ENCODE measurements at places on chromosomes 7 and 10.

- no peak for ATAC-seq
Observed at GRCh38 chr7:152762056-152762455, 2.5 kb downstream of the ACTR3B start.

GRCh38 chr7:113486548-113486947, 368.2 kb upstream of the SMIM30 start:
- no peak for ATAC-seq

DNA sequence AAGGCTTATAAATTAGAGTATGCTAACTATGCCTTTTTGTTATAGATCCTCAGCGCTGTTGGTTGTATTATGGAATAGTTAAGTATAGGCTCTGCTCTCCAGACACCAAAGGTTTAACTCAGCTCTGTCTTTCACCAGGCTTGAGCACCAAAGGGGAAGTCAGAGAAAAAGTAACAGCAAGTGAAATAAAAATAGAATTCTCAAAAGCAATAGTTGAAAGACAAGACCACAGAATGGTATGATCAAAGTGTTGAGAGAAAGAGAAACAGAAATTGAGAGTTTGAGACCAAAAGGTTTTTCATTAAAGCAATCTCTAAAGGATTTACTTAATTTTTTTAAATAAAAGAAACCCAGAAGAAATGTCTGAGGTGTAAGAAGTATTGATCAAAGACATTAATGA, 529.8 kb upstream of the C7orf33 start:
- ATAC-seq, result no peak

GRCh38 chr10:77001206-77001605, 636.4 kb downstream of the KCNMA1 start:
- ATAC-seq, result no peak

GRCh38 chr7:140479739-140480084, 407 bp upstream of the MKRN1 start:
- no peak for ATAC-seq

DNA sequence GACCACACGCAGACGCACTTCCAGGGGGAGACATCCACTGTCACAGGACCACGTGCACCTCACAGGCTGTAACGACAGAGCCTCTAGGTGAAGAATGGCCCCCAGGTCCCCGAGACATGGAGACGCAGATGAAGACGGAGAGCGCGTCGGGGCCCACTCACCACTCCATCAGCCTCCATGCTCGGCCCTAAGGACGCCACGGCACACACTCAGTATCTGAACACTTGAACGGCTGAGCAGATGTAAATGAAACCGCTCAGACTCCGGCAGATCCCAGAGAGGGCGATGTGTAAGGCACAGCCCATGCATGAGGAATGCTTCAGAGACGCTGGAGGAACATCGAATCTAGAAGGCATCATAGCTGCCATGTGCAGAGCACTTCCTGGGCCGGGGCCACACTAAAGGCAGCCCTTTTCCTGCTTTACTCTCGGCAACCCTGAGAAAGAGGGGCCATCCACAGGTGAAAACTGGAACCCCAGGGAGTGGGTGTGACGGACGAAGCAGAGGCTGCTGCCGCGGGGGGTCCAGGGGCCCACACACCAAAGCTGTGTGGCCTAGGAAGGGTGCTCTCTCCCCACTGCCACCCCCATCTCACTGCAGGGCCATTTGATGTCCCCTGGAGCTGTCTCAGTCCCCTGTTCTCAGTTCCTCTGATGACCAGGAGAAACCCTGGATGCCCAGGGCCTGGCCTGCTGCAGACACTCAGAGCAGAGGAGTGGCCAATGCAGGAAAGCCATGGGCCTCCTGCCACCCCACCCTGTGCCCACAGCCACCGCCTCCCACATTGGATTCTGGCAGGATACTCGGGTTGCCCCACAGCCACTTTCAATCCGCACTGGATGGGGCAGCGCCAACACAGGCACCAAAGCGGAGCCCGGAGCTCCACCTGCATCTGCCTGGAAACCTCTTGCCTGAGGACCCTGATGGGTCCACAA, 253.8 kb downstream of the MAD1L1 start:
- ATAC-seq, result no peak

- no peak for ATAC-seq
Observed at GRCh38 chr7:33109758-33110238, 594 bp upstream of the RP9 start.

- ATAC-seq, result peak; percentile 64
Observed at GRCh38 chr7:30276203-30276900, 8.0 kb upstream of the ZNRF2 start.

GRCh38 chr10:60957667-60958221, 13.8 kb upstream of the RHOBTB1 start:
- ATAC-seq, result no peak

- ATAC-seq, result no peak
Observed at GRCh38 chr7:155230169-155230593, 67.5 kb upstream of the INSIG1 start.

DNA sequence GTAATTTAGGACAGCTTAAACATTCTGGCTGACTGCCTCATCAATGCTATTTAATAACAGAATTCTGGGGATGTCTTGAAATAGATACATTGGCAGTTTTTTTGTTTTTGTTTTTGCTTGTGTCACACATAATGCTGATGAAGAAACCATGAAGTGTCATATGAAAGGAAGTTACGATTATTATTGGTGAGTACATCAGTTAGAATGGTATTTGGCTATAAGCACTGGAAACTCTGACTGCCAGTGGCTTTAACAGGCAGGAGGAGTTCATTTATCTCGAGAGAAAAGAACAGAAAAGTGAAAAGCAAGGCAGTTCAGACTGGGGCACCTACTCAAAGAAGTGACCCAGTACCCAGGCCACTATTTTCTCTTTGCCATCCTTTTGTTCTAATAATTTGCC, 18.1 kb downstream of the LSM8 start:
- no peak for ATAC-seq

DNA sequence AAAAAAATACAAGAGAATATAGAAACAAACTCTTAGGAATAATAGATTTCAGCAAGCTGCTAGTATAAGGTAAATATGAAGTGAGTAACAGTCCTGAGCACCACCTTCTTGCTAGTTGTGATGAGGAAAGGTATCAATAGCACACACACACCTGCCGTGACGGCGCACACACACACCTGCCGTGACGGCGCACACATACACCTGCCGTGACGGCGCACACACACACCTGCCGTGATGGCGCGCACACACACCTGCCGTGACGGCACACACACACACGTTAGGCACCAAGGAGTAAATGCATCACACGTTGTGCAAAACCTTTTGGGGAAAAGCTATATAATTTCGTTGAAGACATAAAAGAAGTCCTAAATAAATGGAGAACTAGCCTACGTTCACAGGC, 4.7 kb upstream of the JAKMIP3 start:
- no peak for ATAC-seq

DNA sequence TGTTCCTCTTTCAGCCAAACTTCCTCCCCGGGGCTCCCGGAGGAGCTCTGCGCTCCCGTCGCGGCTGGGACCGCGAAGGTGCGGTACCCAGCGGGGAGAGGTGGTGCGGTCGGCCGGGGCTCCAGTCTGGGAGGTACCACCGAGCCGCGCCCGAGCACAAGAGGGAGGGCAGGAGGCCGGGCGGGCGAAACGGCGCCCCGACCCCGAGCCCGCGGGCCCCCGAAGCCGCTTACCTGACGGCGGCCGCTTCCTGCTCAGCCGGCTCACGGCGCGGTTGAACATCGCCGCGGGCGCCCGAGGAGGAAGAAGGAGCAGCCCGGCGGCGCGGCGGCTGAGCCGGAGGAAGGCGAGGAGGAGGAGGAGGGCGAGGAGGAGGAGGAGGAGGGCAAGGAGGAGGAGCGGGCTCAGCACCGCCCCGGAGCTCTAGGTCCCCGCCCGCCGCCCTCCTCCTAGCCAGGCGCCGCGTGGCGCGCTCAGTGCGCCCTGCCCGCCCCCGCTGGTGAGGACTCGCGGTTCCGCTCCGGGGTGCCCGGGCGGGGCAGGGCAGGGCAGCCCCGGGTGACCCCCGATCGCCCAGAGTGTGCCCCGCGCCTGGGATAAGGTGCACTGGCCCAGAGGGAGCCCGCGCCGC, at the start of gene RGS10:
TSS of gene RGS10 (minus strand) at position 363 of the 631 bp plus-strand sequence. CDS start at position 282, 81 bp downstream.
- ATAC-seq, result peak; percentile 86
